Fibroblast of mammary gland (primary cell): ENCODE measurements at places on chromosomes 5 and 9.

DNA sequence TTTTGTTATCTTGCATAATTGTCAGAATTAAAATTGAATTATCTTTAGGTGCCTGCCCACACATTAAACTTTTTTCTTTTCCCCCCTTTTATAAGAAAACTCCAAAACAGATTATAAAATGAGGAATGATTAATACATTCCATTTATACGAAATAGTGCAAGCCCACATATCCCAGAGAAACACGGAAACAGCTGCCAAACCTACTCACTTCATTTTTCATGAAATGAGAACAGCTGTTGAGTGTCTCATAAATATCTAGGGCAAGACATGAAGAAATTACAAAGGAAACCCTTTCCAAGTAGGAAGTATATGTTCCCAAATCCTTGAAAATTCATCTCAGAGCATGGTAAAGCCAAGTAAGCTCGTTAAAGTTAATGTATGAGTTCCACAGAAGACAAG, 459.4 kb upstream of the NMUR2 start:
- DNase-seq: no peak

DNA sequence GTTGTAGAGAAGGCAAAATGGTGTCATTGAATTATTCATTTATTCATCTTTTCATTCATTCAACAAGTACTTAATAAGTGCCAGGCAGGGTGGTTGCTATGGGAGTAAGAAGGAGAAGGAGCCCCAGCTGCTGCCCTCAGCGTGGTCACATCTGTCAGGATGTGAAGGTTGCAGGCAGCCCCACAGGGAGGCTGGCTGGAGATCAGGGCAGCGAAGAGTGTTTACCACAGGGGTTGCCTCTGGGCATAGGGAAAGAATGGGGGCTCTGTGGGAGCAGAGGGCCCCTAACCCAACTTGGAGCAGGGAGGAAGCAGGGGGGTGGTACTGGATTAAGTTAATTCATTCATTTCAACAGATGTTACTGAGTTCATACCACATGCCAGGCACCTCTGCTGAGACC, 6.0 kb downstream of the PCDH12 start:
- no peak for DNase-seq

DNA sequence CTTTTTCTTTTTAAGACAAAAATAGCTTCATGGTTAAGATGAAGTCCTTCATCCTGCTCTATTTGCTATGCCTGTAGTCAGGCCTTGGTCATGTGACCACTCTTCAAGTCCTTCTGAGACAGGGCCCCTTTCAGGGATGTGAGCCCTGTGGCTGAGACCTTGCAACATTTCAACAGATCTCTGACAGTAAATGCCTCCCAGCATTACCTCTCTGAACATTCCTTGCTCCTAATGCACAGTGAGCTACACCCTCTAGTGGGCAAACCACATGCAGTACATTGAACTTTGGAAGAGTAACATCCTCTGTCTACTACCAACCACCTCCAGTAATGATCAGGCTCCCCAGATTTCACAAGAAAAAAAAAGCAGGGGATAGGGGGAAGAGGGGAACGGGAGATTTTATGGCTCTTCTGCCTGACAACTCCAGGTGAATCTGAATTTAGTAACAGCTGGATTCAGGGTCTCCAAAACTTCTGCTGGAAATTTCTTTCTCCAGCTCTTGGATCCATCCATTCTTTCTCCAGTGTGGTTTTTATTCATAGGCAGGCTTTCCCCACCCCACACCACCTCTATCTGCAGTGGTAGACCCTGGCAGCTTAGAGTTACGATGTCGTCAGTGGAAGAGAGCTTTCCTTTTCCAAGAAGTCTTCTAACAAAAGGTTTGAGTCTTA, 8.9 kb upstream of the FBXO38 start:
- peak; percentile 69 for DNase-seq

DNA sequence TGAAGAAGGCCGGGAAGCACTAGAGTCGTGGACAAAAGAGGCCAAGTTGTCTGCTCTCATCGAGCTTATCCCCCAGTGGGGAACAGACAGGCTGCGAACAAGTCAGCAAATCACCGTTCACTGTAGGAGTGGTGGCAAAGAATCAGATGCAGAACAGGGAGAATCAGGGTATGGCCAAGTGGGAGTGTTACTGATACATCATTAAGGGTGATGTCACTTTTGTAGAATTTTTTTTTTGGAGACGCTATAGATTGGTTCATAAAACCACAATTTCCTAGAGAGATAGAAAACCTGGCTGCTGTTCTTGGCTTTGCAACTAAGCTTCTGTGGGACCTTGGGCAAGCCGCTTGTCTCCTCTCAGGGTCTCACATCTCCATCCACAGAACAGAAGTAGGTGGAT, 21.3 kb downstream of the SPRY4 start:
- DNase-seq: peak; percentile 53

GRCh38 chr5:177113566-177114424, 19.8 kb upstream of the NSD1 start:
- peak; percentile 75 for DNase-seq

DNA sequence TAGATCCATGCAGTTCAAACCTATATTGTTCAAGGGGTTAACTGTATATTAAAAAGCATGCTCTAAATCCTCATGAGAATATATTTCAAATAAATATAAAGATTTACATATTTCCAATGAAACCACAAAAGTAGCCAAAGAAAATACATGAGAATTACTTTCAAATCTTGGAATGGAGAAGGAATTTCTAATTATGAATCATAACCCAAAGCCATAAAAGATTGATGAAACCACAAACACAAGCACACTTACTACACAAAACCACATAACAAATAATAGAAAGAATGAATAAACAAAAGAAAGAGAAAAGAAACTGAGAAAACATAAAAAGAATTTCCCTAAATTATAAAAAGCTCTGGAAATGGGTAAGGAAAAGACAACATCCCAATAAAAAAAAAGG, 16.0 kb downstream of the ERP44 start:
- peak; percentile 50 for DNase-seq

- no peak for DNase-seq
Observed at GRCh38 chr5:32880796-32881195, 169.7 kb downstream of the NPR3 start.

- DNase-seq: no peak
Observed at GRCh38 chr9:135091545-135091944, 4.1 kb downstream of the OLFM1 start.
